ENCODE measurements at places on chromosomes 16 and 17.

- no peak for DNase-seq
Measured at GRCh38 chr16:80468029-80468428, 72.8 kb upstream of the DYNLRB2 start.

DNA sequence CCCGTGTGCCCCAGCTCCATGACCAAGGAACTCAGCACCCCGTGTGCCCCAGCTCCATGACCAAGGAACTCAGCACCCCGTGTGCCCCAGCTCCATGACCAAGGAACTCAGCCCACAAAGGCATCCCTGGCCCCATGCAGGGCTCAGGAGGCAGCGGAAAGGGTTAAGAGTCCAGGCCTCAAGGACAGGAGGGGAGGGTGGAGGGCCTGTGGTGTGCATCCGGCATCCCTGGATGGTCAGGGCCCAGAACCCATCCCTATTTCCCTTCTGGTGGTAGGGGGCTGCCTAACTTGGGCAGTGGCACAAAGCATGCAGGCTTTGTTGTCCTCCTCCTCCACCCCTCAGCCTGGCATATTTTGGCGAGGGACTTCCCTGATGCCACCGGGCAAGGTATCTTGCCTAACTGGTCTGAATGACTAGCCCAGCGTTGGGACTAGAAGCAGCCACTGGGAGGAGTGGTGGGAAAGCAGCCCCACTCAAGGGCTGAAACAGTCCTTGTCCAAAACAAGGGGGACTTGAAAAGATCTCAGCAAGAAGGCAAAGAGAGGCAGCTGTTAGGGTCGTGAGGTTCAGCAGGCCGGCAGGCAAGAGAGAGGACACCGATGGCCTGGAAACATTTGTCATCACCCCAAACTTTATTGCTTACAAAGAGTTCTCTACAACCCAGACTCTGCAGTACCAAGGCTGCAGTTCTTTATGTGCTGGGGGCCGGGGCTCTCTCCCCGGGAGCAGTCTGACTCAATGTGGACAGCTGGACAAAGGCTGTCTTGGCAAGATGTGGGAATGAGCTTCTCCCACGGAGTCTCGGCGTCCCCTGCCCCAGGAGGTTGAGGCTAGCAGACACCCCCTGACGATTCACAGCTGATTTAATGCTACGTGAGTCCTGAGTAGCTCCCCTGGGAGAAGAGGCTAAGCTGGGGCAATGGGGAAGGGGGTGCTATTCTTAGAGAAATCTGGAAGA lies 902 bp upstream of the SPATA32 start:
- no peak for DNase-seq

- no peak for DNase-seq
Measured at GRCh38 chr16:11036040-11036439, 91.7 kb downstream of the CLEC16A start.

- DNase-seq = no peak
Measured at GRCh38 chr17:4276514-4276913, 12.7 kb upstream of the ANKFY1 start.

DNA sequence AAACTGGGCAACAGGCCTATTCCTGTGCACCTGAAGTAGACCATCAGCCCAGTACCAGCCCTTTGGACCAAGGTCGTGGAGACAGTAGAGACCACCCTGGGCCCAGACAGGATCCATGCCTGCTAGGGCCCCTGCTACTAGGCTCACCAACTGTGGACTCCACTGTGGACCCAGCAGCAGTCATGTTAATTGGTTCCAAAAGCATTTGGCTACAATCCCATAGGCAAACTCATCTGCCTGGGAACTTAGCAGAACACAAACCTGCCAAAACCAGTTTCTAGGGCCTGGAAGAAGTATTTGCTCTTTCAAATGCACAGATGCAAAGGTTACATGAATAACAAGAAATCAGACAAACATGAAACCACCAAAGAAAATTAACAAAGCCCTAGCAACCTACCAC lies 53.1 kb downstream of the ACSM2A start:
- DNase-seq = no peak

- no peak for DNase-seq
Measured at GRCh38 chr16:78749745-78750268, 650.4 kb downstream of the WWOX start.

- DNase-seq = no peak
Measured at GRCh38 chr16:68746951-68747350, 9.9 kb downstream of the CDH1 start.

- no peak for DNase-seq
Measured at GRCh38 chr17:70882504-70882903, 713.2 kb downstream of the KCNJ2 start.

GRCh38 chr17:34561328-34561727 lies 18.1 kb upstream of the TMEM132E start:
- DNase-seq = no peak
